ENCODE measurements at places on chromosomes 7 and 10. TPM values are rescaled to one million over a fixed set of nuclear protein-coding genes. Genes with fewer than 3 reads are reported as not detected.

GRCh38 chr10:103690281-103690680 lies 165.1 kb downstream of the SH3PXD2A start:
- no peak for DNase-seq

DNA sequence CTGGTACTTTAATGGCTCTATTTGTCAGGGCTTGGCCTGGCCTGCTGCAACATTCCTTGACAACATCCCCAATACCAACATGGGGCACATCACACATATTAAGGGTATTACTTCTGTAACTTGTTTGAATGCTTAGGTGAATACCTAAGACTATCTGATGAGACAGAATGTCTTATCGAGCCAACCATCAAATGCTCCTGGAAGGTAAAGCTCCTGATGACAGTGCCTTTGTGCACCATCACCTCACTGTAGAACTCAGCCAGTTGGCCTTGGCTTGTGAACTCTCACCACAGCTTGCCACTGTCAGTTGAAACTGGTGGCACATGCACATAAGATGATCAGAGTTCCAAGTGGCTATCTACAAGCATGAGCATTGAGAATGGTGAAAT lies 3.7 kb upstream of the MYO1G start:
- no peak for DNase-seq

DNA sequence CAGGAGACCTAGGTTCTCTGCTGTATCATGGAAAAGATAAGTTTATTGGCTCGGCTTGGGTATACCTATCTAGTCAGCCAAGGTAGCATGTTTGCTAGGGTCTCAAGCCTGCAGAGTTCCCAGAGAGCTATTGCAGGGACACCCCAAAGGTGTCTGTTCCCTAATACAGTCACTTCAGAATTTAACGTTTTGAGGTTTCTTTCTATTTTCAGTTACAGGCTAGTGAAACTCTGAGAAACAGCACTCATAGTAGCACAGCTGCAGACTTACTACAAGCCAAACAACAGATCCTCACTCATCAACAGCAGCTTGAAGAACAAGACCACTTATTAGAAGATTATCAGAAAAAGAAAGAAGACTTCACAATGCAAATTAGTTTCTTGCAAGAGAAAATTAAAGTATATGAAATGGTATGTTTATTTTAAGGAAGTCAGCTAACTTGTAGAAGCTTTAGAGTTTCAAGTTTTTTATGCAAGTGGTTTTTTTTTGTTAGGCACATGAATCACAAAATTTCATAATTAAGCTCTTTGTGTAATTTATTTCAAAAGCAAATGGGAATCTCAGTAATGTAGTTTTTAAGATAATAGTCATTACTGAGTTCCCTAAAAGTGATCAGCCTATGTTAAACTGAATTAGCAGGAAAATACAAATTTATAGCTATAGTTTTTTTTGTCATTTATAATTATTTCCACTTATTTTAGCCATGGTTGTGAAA lies 54.9 kb downstream of the AKAP9 start:
- DNase-seq: no peak

DNA sequence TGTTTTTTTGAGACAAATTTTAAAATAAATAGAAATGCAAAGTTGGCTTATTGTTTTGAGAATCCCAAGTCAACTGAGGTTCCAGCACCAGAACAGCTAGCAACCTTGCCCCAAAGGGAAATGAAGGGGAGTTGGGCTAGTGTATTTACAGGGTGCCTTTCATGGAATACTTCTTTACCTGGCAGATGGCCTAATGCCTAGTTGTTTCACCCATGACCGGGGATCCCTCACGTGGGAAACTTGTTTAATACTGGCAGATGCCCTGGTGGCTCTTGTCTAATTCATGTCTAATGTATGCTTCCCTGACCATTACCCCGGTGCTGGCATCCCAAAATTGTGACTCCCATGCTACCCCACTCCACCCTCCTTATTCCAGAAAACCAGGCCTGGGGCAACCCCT lies 861.1 kb upstream of the ZWINT start:
- DNase-seq: no peak

- no peak for DNase-seq
These were observed 63.9 kb downstream of the BTAF1 start for GRCh38 chr10:91987397-91988037.

DNA sequence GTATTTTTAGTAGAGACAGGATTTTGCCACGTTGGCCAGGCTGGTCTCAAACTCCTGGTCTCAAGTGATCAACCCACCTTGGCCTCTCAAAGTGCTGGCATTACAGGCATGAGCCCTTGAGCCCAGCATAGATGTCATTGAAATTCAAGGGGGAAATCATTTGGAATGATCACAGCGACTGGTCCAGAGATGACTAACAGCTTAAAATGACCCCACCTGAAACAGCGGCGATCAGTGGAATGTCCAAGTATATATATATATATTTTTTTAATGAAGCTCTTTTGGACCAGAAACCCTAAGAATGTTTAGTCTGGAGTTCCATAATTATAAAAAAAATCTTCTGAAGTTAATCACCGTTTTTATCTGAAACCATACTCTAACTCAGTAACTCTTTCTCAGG lies 12.5 kb upstream of the AKR1E2 start:
- DNase-seq: no peak

GRCh38 chr7:70230761-70231160 lies 632.5 kb downstream of the AUTS2 start:
- DNase-seq: no peak

- no peak for DNase-seq
These were observed 146.5 kb downstream of the ALOX5 start for GRCh38 chr10:45520476-45520875.

- DNase-seq: no peak
These were observed 19.4 kb upstream of the ATAD1 start for GRCh38 chr10:87837445-87837844.

- peak; percentile 16 for DNase-seq
These were observed 1110.6 kb downstream of the TYW1 start for GRCh38 chr7:68107261-68107660.

DNA sequence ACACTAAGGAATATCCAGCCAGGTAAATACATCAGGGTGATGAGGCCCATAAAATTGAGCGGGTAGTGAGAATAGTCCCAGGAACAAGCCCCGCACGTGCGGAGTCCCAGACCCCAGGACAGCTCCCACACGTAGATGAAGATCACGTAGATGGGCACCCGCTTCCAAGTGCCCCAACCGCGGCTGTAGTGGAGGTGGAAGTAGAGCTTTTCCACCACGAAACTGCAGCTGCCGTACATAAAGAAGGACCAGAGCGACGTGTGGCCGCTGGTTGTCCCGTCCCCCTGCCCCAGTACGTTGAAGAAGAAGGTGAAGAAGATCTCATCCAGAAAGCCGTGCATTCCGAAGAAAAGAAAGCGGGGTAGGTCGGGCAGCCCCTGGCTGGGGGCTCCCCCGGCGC lies 948 bp downstream of the TMEM229A start:
- DNase-seq: peak; percentile 1

DNA sequence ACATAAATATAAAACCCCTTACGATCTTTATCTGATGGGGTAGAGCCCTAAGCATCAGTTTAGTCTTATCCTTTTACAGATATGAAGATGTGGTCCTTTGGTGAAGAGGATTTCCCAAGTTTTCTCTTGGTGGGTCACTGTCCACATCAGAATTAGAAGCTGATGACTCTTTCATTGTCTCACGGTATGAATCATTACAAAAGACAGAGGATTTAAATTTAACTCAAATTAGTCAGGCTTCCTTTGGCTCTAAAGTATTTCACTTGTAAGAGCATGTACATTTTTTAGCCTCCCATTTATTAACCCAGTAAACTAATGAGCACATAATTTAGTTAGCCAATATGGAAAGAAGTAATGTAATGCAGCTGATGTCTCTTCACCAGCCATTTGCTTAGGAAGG lies 49.9 kb upstream of the TMEM26 start:
- no peak for DNase-seq

GRCh38 chr7:74149603-74150002 lies 24.6 kb upstream of the EIF4H start:
- DNase-seq: no peak

GRCh38 chr10:66440568-66440967 lies 485.3 kb upstream of the LRRTM3 start:
- no peak for DNase-seq

DNA sequence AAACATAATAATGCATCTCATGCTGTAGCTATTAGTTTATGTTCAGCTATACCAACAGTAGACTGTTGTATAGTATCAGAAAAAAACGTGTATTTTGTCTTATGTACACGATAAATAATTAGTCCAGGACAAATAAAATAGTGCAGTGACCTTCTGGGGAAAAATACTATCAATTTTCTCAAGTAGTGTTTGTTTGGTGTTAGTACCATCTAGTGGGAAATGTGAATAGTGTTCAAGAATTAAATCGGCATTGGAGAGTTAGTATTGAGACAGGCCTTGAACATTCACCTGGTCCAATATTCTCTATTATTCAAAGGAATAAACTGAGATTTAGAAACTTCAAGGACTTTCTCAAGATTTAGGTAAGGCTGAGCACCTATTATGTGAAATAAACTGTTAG lies 21.7 kb upstream of the OR2A5 start:
- DNase-seq: no peak

The BICC1 gene
- polyA plus RNA-seq: 14.9 TPM

The CNPY1 gene
- not detected for polyA plus RNA-seq

The KDM7A gene
- polyA plus RNA-seq: 8.2 TPM
